ENCODE measurements at places on chromosomes 16 and 17.

- DNase-seq, result no peak
Measured at GRCh38 chr17:66221343-66221742, 7.9 kb downstream of the APOH start.

GRCh38 chr17:49545007-49545660, 30.5 kb upstream of the NXPH3 start:
- DNase-seq, result no peak

DNA sequence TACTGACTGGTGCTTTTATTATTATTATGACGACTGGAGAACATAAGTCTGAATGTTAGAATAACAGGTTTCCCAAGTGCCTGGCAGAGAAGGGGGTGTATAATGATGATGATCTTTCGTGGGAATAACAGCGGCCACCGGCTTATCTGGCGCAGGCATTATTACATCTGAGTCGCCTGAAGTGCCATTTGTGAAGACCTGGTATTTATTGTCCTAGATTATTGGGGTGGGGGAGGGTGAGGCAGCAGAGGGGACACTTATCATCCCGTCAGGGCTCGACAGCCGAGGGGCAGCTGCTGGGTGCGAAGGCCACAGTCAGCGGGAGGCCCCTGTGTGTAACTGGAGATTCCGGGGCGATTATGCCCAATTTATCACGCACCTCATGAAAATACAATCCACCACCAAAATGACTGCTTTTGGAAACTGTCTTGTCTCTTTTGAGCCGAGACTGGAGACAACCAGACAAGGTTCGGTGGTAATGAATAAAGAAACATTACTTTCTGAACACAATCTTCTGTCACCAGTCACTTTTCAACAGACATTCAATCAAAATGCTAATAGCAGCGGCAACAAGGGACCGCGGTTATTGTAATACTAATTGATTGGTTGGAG, 199.3 kb downstream of the CCDC182 start:
- no peak for DNase-seq

DNA sequence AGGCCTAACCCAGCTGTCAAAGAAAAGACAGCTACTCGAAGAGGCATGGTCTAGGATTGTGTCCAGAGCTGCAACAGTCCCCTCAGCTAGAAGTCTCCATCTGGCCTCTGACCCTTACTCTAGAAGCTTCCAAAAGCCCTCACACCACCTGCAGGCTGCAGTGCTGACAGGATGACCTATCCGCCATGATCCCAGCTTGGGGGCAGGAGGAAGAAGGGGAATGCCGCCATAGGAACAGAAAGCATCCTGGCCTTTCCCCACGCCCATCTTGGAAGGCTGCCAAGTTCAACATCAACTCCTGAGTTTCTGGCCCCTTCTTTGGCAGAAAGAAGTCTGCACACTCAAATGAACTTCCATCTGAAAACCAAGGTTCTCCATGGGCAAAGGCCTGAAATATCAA, 3.1 kb upstream of the KRT36 start:
- peak; percentile 16 for DNase-seq

- peak; percentile 32 for DNase-seq
Measured at GRCh38 chr17:5583426-5584382, 605 bp downstream of the NLRP1 start.
